CD4-positive, alpha-beta T cell treated with Interleukin-21 for 1 hour (primary cell): ENCODE measurements at places on chromosomes 3 and 15.

- DNase-seq, result no peak
Observed at GRCh38 chr3:197309528-197310361, 11.3 kb upstream of the DLG1 start.

DNA sequence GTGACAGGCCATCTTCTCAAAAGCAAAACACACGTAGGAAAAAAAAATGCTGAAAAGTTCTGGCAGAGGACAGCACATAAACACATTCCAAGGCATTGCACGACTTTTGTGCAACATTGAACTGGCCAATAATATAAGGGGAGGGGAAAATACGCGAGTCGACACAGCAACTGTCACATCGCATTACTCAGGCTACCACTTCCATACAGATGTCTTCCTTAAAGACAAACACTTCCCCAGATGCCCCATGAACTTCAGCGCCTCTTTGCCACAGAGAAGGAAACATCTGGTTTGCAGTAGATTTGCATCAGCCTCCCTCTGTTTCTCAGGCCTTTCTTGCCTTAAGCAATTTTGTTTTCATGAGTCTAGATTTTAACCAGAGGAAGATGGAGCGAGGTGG is 144.4 kb upstream of the IGF1R start:
- DNase-seq, result no peak

DNA sequence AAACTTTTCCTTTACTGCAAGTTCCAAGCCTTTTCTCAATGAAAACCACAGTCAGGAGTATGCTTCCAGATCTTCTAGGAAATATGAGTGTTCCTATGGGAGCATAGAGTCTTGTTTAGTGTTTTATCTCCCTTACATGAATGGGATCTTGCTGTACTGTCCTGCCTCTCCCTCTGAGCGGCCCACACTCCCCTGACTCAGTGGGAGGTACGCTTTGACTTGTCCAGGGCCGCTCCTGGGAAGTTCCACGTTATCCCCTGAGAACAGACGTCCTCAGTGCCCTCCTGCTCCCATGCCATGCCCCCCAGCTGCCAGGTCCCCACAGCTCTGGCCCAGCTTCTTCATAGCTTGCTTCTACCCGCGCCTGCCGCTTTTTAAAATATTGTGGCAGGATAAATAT is 28.9 kb upstream of the VPS33B start:
- no peak for DNase-seq

DNA sequence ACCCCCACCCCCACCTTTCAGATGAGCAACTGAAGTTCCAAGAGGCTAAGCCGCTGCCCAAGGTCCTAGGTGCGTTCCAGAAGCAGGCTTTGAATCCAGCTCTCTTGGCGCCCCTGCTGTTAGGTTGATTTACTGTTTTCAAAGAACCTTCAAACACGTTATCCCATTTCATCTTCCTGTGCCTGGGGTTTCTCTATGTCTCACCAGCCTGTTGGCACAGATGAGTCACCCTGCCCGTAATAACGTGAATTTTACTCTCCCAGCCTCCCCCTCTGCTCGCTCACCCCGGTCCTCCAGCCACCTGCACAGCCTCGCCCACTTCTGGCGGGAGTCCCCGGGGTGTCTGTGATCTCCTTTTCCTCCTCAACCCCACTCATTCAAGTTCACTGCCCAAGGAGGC is 13.0 kb upstream of the TSEN2 start:
- DNase-seq, result no peak

DNA sequence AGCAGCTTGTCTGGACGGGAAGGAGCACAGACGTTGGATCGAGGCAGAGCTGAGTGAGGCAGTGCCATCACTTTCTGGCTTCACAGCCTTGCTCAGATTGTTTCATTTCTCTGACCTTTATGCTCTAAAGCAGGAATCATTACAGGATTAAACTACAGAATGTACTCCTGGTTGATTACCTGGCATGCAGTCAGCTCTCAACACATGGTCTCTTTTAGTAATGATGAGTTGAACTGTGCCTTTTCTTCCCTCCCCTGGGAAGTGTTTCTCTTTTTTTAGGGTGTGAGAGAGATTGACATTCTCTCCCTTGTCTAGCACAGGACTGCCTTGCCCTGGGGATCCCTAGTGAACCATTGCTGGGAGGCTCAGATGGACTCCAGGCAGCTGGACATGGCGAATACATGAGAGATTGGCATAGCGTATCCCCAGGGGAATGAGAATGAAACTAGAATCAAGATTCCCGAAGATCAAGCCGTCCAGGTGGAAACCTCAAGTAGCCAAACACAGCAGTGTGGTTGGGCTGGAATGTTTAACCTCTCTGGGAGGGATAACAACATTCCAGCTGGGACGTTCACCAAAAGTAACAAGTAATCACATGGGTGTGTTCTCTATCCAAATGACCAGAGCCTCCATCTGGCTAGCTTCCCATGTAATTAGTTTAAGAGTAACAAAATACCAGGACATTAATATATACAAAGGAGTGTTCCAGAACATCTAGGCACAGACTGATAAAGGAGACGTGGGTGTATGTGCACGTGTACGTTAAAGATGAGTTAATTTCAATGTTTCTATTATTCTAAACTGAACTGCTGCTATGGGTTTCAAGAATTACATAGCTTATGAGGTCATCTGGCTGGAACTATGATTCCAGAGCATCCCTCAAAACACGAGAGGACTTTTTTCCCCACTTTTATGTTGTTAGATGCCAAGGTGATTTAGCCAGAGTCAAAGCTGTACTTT is 118.6 kb upstream of the NR2E3 start:
- DNase-seq, result no peak

DNA sequence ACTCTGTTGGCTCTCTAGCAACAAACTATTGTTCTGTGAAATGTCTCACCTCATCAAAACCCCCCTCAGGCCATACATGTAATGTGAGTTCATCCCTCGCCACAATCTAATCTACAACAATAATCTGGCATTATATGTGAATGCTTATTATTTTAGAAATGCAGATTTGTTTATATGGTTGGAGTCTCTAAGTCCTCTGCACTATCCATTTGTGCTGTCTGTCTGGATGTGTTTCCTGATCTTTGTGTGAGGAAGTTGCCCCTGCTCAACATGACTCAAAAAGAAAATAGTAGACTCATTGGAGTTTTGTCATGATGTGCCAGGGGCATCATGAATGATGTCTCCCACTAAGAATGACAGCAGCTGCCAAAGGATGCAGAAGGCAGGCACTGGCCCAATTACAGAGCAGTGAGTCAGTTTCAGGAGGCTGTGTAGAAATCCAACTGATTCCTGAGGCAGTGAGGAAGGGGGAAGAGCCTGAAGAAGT is 161.6 kb upstream of the PDZRN3 start:
- no peak for DNase-seq

DNA sequence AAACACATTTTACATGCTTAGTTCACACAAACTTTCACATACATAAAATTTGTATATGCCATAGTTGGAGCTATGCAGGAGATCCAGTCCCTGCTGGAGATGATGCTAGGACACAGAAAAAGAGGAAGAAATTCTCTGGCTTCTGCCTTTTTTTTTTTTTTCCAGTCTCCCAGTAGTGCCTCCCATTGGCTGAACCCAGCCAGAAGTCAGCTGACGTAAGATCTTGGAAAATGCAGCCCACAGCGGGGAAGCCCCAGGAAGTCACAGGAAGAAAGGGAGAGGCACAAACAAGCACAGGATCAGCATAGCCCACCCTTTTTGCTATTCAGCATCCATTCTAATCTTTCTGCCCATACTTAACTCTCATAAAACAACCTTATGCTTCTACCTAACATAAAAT is 38.5 kb downstream of the SCN11A start:
- DNase-seq, result no peak

DNA sequence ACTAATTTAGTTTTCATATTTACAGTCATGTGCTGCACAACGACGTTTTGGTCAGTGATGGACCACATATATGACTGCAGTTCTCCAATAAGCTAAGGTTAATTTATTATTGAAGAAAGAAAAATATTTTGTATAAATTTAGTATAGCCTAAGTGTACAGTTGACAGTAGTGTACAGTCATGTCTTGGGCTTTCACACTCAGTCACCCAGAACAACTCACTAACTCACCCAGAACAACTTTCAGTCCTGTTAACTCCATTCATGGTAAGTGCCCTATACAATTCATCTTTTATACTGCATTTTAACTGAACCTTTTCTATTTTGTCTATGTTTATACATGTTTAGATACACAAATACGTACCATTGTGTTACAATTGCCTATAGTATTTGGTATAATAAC is 3.8 kb upstream of the GABRR3 start:
- DNase-seq, result no peak

- no peak for DNase-seq
Observed at GRCh38 chr3:138195481-138195880, 8.4 kb downstream of the ARMC8 start.

- DNase-seq, result no peak
Observed at GRCh38 chr15:60009980-60010732, 6.0 kb downstream of the FOXB1 start.

GRCh38 chr3:39977058-39977794 is 167.8 kb downstream of the MYRIP start:
- no peak for DNase-seq

- DNase-seq, result no peak
Observed at GRCh38 chr3:168030577-168030976, 65.1 kb downstream of the GOLIM4 start.

- no peak for DNase-seq
Observed at GRCh38 chr3:129077222-129077621, 16.6 kb downstream of the GP9 start.

DNA sequence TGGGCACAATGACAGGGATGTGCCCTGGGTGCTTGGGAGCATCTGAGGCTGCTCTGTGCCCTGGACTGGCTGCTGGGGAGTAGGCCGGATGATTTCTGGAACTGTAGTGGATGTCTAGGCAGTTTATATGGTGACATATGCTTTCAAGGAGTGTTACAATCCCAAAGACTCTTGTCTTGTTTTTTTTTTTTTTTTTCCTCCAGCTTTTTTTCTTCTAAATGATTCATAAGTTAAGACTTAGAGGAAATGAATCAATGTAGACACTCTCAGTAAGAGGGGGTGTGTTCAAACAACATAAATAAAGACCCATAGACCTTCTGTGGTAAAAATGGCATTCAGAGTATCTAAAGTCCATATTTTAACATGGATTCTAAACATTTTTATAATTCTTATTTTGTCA is 706.1 kb upstream of the GOLIM4 start:
- no peak for DNase-seq

DNA sequence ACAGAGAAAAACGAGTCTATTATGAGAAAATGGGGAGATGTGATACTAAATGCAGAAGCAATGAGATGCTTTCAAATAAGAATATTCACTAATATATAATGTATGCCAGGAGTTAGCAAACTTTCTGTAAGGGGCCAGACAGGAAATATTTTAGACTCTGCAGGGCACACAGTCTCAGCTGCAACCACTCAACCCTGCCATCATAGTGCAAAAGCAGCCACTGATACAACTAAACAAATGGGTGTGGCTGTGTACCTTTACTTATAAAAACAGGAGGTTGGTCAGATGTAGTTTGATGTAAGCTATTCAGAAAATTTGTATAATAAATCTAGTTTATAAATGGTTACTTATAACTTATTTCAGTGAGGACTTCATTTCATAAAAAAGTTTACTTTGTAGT is 78.1 kb downstream of the FBXL22 start:
- DNase-seq, result no peak

GRCh38 chr3:149992416-149993058 is 21.8 kb upstream of the PFN2 start:
- DNase-seq, result no peak

DNA sequence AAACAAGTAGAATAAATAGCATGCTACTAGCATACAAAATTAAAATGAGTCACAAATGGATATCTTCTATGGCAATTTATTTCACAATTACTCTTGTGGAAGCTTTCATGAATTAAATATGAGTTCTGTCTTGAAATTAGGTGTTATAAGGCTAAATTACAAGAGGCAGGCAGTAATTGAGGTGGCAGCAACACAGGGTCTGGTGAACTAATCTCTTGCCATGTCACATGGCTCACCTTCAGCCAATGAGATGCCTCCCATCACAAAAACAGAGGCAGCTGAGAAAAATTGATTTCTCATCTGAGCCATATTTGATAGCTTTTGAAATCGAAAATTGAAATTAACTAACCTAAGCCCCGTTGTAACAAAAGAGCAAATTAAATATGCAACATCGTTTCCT is 268.8 kb downstream of the NR2F2 start:
- DNase-seq, result no peak

DNA sequence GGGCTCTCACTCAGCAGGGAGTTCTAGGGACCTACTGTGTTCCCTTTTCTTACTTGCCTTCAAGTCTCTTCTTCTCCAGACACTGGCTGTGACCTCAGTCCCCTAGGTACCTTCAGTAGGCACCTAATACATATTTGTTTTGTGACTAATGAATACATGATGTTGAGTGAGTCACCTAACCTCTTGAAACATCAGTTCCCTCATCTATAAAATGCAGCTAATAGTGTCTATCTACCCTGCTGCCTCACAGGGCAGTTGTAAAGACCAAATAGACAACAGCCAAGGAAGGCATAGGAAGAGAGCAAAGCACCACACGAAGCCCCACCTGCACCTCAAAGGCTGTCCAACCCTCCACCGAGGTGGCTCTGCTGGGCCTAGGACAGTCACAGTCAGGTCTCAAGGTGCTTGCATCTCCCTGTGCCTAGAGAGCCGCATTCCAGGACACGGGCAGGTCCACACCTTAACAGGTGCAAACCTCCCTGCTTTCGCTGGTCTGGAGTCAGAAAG is 29.1 kb downstream of the DAPK2 start:
- no peak for DNase-seq

DNA sequence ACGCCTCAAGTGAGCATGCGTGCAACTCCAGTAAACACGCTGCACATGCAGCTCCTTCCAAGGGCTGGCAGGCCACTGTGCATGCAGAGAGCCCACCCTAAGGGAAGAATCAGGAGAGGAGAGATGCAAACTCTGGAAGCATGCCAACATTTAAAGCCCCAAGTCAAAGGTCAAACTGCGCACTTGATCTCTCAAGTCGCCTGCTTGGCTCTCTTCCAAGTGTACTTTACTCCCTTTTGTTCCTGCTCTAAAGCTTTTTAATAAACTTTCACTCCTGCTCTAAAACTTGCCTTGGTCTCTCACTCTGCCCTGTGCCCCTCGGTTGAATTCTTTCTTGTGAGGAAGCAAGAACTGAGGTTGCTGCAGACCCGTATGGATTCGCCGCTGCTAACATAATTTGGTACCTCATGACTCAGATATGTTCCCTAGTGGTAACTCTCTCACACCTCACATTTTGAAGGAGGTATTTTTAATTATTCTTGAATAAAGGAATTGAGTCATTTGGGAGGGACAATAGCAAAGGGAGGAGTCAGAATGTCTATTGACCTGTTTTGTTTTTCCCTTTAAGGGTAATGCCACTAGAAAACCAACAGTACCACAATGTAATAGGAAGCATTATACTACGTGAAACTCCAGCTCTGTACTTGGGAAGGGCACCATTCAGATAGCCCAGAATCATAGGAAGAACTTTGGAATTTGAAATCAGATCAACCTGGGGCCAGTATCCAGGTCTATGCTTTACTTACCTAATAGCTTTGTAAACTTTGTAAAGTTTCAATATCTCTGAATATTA is 19.6 kb upstream of the DGKG start:
- DNase-seq, result no peak

- no peak for DNase-seq
Observed at GRCh38 chr3:182983876-182984275, 3.5 kb upstream of the DCUN1D1 start.

GRCh38 chr15:80662129-80662528 is 33.0 kb upstream of the ABHD17C start:
- DNase-seq, result no peak
